Breast epithelium (tissue), 4 donors: ENCODE measurements at places on chromosomes 1 and 21. TPM values are rescaled to one million over a fixed set of nuclear protein-coding genes. Genes with fewer than 3 reads are reported as not detected.

GRCh38 chr1:220956501-220957232 lies 77.4 kb downstream of the HLX start:
- DNase-seq, result no peak

The C4BPB gene
- 0.80 TPM for total RNA-seq

The DDR2 gene
- total RNA-seq, result 41.9 TPM

The SNAPIN gene
- total RNA-seq, result 43.3 TPM

DNA sequence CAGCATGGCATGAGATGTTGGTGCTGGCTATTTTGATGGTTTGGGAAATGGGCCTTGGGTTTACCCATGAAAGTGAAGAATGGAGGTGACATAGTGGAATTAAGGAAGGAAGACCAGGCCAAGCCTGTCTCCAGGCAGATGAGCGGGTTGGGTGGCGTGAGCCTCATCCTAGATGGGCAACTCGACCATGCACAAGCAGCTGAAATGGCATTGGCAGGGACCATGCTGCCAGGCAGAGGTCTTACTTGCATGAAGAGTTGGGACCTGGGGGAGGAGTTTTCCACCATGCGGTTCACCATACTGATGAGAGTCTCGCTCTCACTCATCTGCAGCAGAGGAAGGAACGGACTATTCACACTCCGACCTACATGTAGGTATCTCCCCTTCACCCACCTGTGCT lies 37.5 kb upstream of the GOLT1A start:
- no peak for DNase-seq
